ENCODE measurements at places on chromosomes 4 and X.

DNA sequence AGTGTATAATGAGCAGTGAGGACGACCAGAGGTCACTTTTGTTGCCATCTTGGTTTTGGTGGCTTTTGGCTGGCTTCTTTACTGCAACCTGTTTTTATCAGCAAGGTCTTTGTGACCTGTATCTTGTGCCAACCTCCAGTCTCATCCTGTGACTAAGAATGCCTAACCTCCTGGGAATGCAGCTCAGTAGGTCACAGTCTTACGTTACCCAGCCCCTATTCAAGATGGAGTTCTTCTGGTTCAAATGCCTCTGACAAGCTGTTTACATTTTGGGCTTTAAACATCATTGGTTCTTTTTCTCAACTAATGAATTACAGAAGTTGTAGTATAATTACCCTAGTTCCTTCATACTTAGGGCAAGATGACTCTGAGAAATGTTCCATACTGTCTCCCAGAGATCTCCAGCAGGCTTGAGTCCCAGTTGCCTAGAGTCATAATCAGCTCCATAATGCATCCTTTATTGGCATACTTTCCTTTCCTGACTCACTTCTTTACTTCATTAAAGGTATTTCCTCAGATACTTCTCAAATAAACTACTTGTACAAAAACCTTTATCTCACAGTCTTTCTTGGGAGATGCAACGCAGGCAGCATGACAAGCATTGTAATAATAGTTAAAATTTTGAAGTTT, 136.5 kb downstream of the KDM6A start:
- no peak for DNase-seq

GRCh38 chr4:20878806-20879205, 178.5 kb downstream of the PACRGL start:
- DNase-seq = no peak

- DNase-seq = no peak
Measured at GRCh38 chr4:114249976-114250375, 270.5 kb upstream of the ARSJ start.

DNA sequence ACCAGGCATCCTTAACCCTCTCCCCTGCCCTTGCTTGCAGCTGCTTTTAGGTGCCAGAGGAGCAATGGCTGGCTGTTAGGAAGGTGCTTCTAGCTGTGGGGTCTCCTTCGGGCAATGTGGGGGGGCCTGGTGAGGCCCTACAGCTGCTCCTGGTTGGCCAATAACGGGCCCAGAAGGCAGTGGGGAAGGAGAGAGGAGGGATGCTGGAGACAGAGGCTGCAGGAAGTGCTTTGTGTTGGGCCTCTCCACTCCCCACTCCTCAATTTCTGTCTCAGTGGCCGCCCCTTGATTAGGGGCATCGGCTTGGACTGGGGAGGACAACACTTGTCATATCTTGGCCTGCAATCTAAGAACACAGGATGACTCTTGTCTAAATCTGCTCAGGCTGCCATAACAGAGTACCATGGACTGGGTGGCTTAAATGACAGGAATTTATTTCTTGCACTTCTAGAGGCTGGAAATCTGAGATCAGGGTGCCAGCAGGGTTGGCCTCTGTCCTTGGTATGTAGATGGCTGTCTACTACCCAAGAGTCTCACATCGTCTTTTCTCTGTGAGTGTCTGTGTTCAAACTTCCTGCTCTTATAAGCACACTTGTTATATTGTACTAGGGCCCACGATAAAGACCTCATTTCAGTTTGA, 374.3 kb downstream of the MID1IP1 start:
- DNase-seq = no peak

GRCh38 chr4:38724475-38724808, 58.3 kb downstream of the TLR10 start:
- no peak for DNase-seq

DNA sequence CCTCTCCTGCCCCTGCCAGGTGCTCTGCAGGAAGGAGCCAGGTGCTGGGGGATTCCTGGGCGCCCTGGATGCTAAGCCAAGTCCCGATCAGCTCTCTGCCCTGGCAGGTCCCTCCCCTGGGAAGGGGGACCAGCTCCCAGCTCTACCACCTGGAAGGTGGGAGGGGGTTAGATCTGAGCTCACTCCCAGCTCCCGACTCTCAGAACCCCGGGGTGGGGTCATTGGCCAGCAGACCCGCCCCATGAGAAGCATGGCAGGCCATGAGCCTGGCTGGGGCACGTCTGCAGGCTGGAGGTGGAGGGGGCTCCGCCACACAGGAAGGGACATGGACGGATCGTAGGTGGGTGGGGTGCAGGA, 83.4 kb upstream of the NKX1-1 start:
- no peak for DNase-seq

DNA sequence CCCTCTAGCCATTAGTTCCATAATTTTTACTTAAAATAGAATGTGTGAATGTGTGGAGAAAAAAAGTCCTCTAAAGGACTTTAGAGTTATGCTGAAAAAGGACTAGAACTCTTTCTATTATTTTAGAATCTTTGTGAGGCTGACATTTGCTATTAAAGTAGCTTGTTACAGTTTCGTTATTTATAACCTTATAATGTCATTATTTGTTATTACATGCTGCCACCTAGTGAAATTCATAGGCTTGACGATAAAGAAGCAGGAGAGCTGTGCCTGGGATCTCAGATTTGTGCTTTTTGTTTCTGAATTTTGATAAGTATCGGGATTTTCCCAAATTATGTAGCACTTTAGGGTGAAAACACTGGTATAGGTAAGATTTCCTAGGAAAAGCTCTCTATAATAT, 38.5 kb upstream of the TAPT1 start:
- no peak for DNase-seq

GRCh38 chrX:39194673-39195072, 393.4 kb downstream of the MID1IP1 start:
- DNase-seq = no peak

DNA sequence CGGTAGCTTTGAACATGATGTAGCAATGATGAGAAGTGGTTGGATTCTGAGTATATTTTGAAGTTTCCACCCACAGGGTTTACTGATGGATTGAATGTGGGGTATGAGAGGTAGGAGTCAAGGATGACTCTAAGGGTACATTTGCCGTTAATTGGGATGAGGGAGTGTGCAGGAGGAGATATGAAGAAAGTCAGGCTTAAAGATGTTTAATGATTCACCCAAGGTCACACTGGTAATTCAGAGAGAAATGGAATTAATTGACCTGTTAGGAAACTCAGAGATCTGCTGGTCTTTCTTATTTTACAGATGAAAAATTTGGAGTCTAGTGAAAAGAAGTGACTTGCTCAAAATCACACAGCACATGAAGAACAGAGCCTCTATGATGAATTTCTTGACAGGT, 390.7 kb downstream of the GBA3 start:
- no peak for DNase-seq

DNA sequence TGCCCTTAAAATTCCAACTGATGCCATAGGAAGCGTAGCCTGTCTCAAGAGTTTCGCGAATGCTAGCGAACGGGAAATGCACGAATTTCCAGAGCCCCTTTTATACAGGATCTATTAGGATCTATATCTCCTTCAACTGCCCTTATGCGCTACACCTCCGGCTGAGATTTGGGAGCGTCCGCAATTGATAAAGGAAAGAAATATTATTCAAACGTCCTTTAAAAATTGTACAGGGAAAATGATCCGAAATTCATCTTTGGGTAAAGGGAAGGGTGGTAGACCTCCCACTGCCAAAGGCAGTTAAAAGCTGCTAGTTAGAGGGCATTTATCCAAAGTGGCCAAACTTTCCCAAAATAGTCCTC, 609 bp downstream of the NR3C2 start:
- DNase-seq = no peak

GRCh38 chr4:89482926-89483595, 175.5 kb upstream of the GPRIN3 start:
- DNase-seq = no peak

GRCh38 chrX:1380672-1381233, 11.2 kb downstream of the SLC25A6 start:
- no peak for DNase-seq

- DNase-seq = no peak
Measured at GRCh38 chr4:172202480-172203076, 389.4 kb downstream of the GALNTL6 start.

DNA sequence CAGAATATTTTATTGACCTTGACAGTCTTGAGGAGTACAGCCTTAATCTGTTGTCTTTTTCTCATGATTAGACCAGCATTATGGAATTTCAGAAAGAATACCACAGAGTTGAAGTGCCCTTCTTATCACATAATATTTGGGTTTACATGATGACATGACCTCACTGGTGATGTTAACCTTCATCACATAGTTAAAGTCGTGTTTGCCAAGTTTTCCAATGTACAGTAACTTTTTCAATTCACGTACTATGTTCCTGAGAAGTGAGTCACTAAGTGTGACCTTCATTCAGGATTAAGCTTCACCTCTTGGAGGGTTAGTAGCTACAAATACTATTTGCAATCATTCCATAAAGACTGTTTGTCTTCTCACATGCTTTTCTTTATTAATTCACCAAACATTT, 52.1 kb downstream of the RAB40A start:
- no peak for DNase-seq

- no peak for DNase-seq
Measured at GRCh38 chrX:23292988-23293651, 41.5 kb upstream of the PTCHD1 start.

DNA sequence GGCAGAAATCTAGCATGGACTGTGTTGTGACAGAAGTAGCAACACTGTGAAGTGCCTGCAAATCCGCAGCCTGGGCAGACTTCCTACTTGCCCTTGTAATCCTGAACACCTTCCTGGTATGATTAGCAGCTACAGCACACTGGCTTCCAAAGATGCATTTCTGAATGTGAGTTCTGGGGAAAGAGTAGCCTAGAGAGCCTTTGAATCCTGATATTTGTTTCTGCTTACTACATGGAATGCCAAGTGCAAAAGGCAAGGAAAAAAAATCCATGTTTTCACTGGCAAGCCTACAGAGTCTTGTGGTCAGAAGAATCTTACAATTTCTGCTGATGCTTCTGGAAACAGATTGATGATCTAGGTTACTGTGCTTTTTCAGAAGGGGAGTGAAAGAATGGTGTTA, 223.7 kb downstream of the COL25A1 start:
- DNase-seq = no peak

GRCh38 chrX:71935476-71935875, 24.8 kb downstream of the NHSL2 start:
- DNase-seq = no peak
